ENCODE measurements at places on chromosomes 5 and 9.
A peak's percentile ranks its signal among the peaks of the same experiment; 100 is the strongest.

- no peak overlapping the region for H3K27ac ChIP-seq
- no peaks in the 10 kb centered on the region for H3K4me1 ChIP-seq
- no peaks in the 10 kb centered on the region for H3K27me3 ChIP-seq
- H3K4me3 ChIP-seq, result no peak overlapping the region
- H3K36me3 ChIP-seq, result no peaks in the 10 kb centered on the region
Measured at GRCh38 chr5:28734396-28734795, 1696.0 kb upstream of the CDH9 start.

GRCh38 chr9:106312906-106313305 is 550.1 kb upstream of the ZNF462 start:
- no peaks in the 10 kb centered on the region for H3K4me1 ChIP-seq
- no peak overlapping the region for H3K27ac ChIP-seq
- H3K36me3 ChIP-seq, result no peaks in the 10 kb centered on the region
- no peak overlapping the region for H3K4me3 ChIP-seq

DNA sequence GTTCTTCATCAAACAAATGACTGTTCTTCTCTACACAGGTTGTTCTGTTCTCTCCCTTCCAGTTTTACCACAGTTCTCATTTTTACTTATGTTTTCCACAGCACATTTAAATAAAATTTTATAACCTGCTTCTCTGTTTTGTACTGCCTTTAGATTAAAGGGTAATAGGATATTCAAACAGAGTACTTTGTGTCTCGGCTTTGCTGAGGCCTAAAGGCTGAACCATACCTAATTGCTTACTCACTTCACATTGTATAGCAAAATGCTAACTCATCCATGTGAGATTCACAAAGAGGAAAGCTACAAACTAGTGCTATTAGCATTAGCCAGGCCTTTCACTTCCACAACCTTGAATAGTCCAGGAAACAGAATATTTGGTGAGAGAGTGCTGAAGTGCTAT is 200.3 kb downstream of the TRPM3 start:
- no peaks in the 10 kb centered on the region for H3K27me3 ChIP-seq
- H3K27ac ChIP-seq, result no peak overlapping the region
- no peak for DNase-seq
- H3K36me3 ChIP-seq, result no peaks in the 10 kb centered on the region
- H3K4me1 ChIP-seq, result peaks cover 9% of the 10 kb centered on the region
- H3K4me3 ChIP-seq, result no peak overlapping the region

- H3K36me3 ChIP-seq, result no peaks in the 10 kb centered on the region
- peaks cover 59% of the 10 kb centered on the region for H3K27me3 ChIP-seq
- no peak for DNase-seq
- no peak overlapping the region for H3K27ac ChIP-seq
- no peak overlapping the region for H3K4me3 ChIP-seq
Measured at GRCh38 chr5:58872670-58873273, 289.9 kb downstream of the RAB3C start.

DNA sequence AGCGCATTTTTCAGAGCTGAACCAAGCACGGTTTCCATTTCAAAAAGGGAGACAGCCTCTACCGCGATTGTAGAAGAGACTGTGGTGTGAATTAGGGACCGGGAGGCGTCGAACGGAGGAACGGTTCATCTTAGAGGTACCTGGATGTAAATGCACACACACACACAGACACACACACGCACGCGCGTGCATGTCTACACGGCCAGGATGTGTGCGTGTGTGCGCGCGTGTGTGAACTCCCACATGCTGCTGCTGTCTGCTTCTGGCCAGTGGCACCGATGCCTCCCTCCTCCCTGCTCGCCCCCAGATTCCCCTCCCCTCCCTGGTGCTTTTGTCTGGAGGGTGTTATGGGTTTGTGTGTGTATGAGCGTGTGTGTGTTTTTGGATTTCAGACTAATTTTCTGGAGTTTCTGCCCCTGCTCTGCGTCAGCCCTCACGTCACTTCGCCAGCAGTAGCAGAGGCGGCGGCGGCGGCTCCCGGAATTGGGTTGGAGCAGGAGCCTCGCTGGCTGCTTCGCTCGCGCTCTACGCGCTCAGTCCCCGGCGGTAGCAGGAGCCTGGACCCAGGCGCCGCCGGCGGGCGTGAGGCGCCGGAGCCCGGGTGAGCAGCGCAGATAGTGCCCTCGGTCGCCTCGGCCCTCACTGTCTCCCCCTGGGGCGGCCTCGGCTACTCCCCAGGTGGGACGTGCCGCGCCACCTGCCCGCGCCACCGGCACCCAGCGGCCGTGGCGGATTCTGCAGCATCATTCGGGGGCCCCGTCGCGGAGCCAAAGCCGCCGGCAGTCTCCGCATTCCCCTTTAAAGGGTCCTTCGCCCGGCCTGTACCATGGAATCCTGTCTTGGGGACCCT is at the start of gene NTRK2:
Gene NTRK2, plus strand, starts transcription at position 442 of the 850 bp plus-strand sequence. CDS start 1,020 bp downstream, outside the sequence.
- H3K27ac ChIP-seq, result no peak within 1 kb of the TSS
- no peaks in the 10 kb centered on the region for H3K27me3 ChIP-seq
- peak within 1 kb of the TSS; percentile 90 for H3K4me3 ChIP-seq
- peak; percentile 59 for DNase-seq
- H3K4me1 ChIP-seq, result no peaks in the 10 kb centered on the region

DNA sequence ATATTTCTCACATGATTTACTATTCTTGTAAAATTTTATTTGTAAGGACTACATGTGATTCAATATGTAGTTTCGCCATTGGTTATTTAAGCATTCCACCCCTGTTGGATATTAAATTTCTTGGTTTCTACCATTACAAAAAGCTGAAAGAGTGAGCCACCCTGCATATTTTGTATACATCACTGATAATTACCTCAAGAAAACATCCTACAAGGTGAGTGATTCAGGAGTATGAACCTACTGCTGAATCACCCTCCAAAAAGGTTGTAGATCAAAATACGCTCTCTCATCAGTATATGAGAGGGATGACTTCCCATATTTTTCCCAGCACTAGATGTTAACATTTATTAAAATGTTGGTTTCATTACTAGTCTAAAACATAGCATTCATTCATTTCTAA is 454.3 kb upstream of the WWC1 start:
- no peaks in the 10 kb centered on the region for H3K4me1 ChIP-seq
- H3K27ac ChIP-seq, result no peak overlapping the region
- DNase-seq, result no peak
- H3K27me3 ChIP-seq, result peaks cover 40% of the 10 kb centered on the region
- H3K36me3 ChIP-seq, result no peaks in the 10 kb centered on the region
- H3K4me3 ChIP-seq, result no peak overlapping the region

GRCh38 chr5:132666310-132667123 is 7.3 kb upstream of the IL4 start:
- H3K27ac ChIP-seq, result no peak overlapping the region
- H3K4me1 ChIP-seq, result peaks cover 8% of the 10 kb centered on the region
- H3K27me3 ChIP-seq, result no peaks in the 10 kb centered on the region
- H3K36me3 ChIP-seq, result no peaks in the 10 kb centered on the region

DNA sequence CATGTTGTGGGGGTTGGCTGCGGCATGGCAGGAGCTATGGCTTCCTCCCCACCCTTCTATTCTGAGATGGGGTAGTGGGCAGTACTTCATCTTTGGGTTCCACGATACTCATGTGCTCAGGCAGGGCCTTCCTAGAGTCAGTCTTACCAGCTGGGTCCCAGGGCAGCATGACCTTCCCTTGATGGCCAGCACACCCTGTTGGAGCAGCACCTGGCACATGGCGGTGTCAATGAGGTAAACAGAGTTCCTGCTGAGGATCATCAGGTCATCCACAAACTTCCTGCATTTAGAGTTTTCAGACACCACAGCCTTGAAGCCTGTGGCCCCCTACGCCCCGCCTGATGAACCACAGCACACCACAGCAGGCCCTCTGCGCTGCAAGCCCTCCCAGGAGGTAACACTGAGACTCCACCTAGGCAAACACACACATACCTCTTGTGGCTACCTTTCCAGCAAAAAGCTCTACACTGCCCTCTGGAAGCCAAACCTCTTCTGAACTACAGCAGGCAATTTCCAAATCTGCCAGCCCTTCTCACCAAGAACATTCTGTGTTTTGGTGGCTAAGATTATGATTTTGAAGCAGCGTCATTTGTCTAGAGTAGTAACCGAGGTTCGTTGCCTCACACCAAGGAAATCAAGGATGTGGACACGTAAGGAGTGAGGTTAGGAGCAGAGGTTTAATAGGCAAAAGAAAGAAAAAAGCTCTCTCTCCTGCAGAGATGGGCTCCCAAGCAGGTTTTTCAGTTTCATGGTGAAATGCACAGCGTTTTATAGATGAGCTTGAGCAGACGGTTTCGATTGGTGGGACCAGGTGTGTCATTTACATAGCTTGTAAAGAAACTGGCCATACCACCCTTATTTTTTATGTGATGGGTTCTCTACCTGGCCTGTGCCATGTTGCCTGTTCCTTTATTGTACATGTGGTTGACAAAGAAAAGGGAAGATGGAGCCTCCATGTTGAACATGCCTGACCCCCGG is 20.3 kb upstream of the TMEM174 start:
- no peaks in the 10 kb centered on the region for H3K36me3 ChIP-seq
- no peak overlapping the region for H3K4me3 ChIP-seq
- H3K27me3 ChIP-seq, result no peaks in the 10 kb centered on the region
- no peak overlapping the region for H3K27ac ChIP-seq
- peak; percentile 47 for DNase-seq
- H3K4me1 ChIP-seq, result no peaks in the 10 kb centered on the region

- no peaks in the 10 kb centered on the region for H3K27me3 ChIP-seq
- peaks cover 8% of the 10 kb centered on the region for H3K36me3 ChIP-seq
- peak overlapping the region; percentile 32 for H3K4me3 ChIP-seq
- peak overlapping the region; percentile 63 for H3K27ac ChIP-seq
Measured at GRCh38 chr5:75457691-75458090, 53.7 kb downstream of the CERT1 start.

DNA sequence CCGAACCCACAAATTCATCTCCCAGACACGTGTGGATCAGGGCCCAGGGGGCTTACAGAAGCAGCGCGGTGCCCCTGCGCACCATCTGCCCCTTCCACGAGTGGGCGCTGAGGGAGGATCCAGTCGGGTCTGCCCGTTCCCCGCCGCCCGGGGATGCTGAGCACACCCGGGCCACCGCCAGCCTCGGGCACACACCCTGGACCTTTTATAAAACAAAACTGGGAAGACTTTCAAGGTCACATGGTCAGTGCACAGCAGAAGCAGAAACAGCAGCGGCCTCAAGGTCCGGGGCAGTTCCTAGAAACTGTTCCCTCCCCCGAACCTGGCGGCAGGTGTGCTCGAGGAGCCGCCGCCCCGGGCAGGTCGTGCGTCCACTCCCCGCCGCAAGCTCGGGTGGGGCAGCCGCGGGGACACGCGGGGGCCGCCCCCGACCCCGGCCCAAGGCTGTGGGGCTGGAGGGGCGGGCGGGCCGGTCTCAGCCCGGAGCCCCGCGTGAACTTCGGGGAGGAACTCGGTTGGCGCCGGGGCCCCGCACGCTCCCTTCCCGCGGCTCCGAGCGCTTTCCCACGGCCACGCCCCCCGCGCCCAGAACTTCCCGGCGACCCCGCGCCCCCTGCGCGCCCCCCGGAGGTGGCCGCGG is 633 bp upstream of the PPP1R26 start:
- peaks cover 25% of the 10 kb centered on the region for H3K36me3 ChIP-seq
- no peaks in the 10 kb centered on the region for H3K4me1 ChIP-seq
- H3K27me3 ChIP-seq, result no peaks in the 10 kb centered on the region
- H3K4me3 ChIP-seq, result peak overlapping the region; percentile 84
- peak; percentile 34 for DNase-seq
